ENCODE measurements at places on chromosomes 2 and 18.

DNA sequence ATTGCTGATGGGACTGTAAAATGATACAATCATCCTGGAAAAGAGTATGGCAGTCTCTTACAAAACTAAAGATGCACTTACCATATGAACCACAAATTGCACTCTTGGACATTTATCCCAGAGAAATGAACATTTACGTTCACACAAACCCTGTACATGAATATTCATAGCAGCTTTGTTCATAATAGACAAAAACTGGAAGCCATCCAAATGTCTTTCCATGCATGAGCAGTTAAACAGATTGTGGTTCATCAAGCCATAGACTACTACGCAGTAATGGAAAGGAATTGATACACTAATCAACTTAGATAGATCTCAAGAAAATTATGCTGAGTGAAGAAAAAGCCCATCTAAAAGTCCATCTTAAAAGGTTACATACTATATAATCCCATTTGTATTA lies 156.1 kb upstream of the SLC39A10 start:
- DNase-seq, result no peak

DNA sequence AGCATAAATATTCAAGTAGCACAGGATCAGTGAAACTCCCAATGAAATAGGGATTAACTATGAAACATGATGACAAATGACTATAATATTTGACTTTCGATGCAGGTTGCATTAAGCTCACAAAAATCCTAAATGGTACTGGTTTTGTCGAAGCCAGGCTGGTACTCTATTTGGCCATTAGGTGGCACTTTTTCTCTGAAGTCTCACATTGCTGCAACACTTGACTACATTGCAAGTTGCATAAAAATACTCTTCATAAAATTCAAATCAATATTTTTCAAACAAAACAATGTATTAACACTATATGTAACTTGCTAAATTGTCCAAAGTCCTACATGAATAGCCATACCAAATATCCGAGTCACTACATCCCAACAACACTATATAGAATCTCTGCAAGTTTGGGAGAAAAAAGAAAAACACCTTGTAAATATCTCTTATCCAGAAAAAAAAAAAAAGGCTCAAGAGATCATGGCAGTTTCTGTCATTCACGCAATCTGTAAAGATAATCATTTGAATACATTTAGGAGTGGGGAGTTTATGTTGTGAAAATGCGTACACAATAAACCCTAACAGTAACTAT lies 9.5 kb downstream of the RTTN start:
- no peak for DNase-seq

GRCh38 chr2:218889937-218890336 lies 9.3 kb downstream of the WNT10A start:
- DNase-seq, result no peak

GRCh38 chr2:453132-453531 lies 165.2 kb upstream of the ALKAL2 start:
- no peak for DNase-seq

- no peak for DNase-seq
Measured at GRCh38 chr2:237283131-237283928, 130.6 kb downstream of the COL6A3 start.

GRCh38 chr18:7452331-7452730 lies 114.8 kb upstream of the PTPRM start:
- no peak for DNase-seq

- no peak for DNase-seq
Measured at GRCh38 chr2:10740226-10740625, 18.8 kb downstream of the ATP6V1C2 start.

GRCh38 chr2:101188683-101189405 lies 37.7 kb upstream of the TBC1D8 start:
- no peak for DNase-seq

DNA sequence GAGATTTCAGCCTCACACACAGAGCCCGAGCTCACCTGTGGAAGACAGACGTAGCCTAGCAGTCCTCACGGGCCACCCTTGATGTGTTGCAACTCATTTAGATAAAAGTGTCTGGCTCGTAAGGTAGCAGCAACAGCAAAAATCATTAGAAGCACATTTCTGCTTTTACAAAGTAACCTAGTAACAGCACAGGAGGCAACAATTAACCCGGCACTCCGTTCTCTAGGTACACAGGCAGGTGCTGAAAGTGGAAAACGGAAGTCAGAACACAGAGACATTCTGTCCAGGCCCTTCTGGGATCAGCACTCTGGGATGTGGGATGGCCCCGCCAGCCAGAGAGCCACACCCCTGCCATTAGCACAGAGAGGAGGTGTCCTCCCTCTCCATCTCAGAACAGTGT lies 99.3 kb downstream of the KLHL29 start:
- DNase-seq, result no peak

DNA sequence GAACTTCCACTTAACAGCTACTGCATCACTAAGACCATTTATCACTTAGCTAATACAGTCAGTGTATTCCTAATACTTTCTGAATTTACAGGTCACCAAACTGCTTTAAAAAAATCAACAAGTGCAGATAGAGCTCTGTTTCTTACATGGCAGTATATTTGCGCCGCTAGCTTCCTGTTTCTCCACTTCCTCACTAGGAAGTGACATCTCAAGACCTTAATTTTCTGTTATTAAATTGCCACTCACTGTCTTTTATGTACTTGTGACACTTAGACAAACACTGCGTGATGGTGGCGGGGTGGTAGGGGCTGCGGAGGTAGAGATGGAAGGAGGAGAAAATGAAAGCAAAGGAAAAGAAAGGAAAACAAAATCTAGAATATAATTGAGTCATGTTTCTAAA lies 53.7 kb upstream of the CRIM1 start:
- DNase-seq, result no peak

DNA sequence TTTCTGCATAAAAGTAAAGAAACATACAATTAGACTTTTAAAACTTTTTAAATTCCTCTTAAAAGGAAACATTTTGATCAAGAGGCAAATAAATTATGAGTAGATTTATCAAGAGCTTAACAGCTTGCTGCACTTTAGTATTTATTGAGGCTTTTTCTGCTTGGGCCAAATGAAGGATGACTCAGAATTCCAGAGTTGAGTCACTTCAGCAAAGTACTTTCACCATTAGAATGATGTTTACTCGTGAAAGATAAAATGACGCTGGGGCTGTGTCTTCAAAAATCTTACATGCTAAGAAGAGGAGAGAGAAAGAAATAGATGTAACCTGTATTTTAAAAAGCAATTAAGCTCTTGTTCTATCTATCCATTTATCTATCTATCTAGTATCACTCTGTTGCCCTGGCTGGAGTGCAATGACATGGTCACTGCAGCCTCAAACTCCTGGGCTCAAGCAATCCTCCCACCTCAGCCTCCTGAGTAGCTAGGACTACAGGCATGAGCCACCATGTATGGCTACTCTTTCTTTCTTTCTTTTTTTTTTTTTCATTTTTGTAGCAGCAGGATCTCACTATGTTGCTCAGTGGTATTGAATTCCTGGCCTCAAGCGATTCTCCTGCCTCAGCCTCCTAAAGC lies 75.3 kb upstream of the RIOK3 start:
- DNase-seq, result no peak

DNA sequence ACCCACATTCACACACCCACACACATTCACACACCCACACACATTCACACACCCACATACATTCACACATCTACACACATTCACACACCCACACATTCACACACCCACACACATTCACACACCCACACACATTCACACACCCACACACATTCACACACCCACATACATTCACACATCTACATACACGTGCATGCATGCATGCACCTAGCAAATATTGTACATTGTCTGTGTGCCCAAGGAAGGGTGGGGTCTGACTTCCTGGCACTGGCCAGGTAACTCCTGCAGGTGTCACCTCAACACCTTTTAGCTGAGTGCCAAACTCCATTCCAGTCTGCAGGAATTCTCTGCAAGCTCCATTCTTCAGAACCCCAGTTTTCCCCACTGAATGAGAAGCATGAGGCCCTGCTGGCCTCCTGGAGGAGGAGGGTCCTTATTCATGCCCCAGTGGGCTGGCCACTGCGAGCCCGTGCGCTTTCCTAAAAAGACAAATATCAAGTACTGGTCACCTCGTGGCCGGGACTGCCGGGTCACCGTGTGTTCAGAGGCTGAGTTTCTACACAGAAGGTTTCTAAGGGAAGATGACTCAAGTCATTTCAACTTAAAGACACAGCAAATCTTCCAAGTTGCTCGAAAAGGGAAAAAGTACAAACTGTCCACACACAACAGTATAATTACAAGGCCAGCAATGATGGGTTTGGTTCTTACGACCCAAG lies 131.5 kb downstream of the HDAC4 start:
- DNase-seq, result no peak

DNA sequence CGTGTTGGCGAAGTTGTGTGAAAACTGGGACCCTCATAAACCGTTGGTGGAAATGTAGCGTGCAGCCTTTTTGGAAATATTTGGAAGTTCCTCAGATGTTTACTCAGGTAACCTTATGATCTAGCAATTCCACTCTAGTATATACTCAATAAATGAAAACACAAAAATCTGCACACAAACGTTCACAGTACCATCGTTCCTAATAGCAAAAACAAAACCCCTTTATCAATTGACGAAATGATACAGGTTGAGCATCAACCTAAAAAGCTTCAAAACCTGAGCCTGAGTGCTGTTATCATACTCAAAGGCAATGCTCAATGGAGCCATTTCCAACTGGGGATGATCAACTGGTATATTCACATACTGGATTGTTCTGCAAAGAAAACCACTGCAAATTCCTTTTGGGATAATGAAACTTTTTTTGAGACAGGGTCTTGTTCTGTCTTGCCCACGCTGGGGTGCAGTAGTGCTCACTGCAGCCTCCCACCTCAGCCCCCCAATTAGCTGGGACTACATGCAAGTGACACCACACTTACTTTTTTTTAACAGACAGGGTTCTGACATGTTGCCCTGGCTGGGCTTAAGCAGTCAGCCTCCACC lies 777 bp upstream of the C18orf32 start:
- peak; percentile 60 for DNase-seq

- DNase-seq, result no peak
Measured at GRCh38 chr2:74983631-74984392, 25.4 kb downstream of the POLE4 start.

GRCh38 chr2:175854129-175854528 lies 147.9 kb downstream of the LNPK start:
- no peak for DNase-seq

DNA sequence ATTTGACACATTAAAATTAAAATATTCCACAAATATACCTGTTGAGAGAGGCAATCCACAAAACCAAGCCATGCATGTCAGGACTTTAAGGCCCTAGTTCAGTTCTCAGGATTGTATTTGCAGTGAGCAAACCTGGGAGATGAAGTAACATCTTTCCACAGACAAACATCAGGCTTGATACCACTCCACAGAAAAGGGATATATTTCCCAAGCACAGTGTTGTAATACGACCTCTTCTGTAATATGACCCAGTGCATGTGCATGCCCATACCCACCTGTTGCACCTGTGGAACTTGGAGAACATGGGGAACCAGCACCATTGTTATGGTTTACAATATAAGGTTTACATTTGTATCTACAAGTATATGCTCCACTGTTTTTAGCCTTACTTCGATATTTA lies 184.0 kb downstream of the PDE11A start:
- DNase-seq, result no peak

DNA sequence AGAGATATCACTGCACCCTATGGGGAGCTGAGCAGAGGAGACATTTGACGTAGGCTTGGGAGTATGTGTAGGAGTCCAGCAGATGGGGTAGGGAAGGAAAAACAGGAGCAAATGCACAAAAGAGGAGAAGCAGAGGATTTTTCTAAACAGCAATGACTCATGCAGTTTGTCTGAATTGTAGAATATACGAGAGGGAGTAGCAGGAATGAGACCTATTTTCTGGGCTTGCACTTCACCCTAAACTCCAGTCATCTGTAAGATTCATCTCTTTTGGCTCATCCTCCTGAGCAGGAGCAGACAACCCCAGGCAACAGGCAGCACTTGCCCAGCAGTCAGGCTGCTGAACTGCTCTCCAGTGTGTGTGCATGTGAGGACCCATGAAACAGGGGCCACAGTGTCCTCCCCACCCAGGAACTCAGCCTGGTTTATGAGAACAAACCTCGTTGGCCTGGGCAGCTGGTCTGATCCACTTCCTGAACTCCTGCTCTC lies 100.2 kb upstream of the CDC42EP3 start:
- no peak for DNase-seq

DNA sequence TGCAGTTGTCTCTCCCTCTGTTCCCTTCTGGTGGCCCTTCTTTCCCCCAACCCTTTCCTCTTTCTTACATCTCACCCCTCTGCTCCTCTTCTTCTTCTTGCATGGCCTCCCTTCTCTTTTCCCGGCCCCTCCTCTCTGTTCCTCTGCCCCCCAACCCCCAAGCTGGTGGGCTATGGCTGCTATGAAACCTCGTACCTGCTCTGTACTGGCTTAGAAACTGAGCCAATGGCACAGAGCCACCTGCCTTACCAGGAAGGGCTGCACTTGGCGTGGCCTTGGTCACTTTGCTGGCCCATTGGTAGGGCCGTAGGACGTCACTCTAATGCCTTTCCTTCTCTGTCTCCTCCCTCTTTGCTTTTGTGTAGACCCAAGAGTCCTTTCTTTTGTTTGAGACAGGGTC lies 78.9 kb downstream of the LRRFIP1 start:
- no peak for DNase-seq

- DNase-seq, result no peak
Measured at GRCh38 chr2:233290051-233290845, 17.4 kb upstream of the SAG start.

GRCh38 chr18:3885209-3885792 lies 435.3 kb downstream of the TGIF1 start:
- DNase-seq, result no peak

- no peak for DNase-seq
Measured at GRCh38 chr2:215403441-215404347, 32.2 kb downstream of the FN1 start.

- DNase-seq, result no peak
Measured at GRCh38 chr2:226407135-226407534, 392.5 kb downstream of the IRS1 start.

GRCh38 chr18:45228796-45229388 lies 386.4 kb upstream of the SLC14A2 start:
- no peak for DNase-seq

- no peak for DNase-seq
Measured at GRCh38 chr2:2914252-2914651, 463.4 kb downstream of the EIPR1 start.

DNA sequence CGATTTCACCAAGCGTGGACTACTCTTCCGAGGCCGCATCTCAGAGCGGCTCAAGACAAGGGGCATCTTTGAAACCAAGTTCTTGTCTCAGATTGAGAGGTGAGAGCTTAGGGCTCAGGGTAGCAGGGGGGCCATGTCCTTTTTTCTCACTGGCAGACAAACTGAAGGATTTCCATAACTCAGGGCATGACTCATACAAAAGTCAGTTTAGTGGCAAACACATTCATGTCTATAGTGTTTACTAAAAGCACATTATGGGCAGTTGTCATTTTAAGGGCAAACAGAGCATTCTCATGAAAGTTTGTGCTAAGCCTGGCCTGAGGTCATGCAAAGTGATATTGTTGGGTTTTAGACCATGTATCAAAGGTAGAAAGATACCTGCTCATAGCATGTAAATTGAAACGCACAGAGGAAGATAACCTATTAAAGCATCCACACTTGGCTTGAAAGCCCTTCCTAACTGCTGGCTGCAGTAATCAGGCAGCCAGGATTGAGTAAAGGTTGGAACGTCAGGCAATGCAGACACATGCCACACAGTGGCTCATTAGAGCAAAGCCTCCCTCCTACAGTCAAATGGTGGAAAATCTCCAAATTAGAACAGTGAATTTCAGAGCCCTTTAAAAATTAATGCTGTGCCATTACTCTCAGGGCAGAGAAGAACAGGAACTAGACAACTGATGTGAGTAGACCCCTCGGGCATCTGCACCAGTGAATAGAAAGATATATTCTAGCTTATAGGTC lies 54.2 kb downstream of the HK2 start:
- no peak for DNase-seq

GRCh38 chr2:105712981-105713596 lies 31.6 kb upstream of the NCK2 start:
- DNase-seq, result no peak
